CD4-positive, alpha-beta T cell treated with Interleukin-4 for 1 hour (primary cell): ENCODE measurements at places on chromosomes 6 and 20.

DNA sequence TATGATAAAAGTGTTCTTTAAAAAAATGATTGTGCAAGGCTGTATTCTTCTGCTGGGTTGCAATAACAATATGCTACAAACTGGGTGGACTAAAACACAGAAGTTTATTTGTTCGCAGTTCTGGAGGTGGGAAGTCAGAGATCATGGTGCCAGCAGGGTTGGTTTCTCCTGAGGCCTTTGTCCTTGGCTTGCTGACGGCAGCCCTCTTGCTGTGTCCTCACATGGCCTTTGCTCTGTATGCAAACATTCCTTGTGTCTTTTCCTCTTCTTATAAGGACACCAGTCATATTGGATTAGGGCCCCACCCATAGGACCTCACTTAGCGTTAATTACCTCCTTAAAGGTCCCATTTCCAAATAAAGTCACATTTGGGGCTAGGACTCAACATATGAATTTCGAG lies 220.4 kb downstream of the SAMD5 start:
- no peak for DNase-seq

DNA sequence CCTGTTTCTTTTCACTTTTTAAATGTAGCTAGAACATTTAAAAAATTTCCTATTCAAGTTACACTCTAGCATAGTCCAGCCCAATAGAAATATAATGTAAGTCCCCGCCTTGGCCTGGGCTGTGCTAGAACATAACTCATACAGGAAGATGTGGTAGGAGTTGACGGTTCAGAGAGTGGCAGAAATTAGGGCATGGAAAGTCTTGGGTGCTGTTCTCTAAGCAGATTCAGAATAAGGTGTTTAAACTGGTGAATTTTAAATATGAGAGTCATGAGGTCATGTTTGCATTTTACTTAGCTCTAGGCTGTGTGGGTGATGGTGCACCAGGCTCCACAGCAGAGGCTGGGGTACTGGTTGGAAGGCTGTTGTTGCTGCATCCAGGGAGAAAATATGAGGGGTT lies 256.5 kb downstream of the FARS2 start:
- peak; percentile 44 for DNase-seq

DNA sequence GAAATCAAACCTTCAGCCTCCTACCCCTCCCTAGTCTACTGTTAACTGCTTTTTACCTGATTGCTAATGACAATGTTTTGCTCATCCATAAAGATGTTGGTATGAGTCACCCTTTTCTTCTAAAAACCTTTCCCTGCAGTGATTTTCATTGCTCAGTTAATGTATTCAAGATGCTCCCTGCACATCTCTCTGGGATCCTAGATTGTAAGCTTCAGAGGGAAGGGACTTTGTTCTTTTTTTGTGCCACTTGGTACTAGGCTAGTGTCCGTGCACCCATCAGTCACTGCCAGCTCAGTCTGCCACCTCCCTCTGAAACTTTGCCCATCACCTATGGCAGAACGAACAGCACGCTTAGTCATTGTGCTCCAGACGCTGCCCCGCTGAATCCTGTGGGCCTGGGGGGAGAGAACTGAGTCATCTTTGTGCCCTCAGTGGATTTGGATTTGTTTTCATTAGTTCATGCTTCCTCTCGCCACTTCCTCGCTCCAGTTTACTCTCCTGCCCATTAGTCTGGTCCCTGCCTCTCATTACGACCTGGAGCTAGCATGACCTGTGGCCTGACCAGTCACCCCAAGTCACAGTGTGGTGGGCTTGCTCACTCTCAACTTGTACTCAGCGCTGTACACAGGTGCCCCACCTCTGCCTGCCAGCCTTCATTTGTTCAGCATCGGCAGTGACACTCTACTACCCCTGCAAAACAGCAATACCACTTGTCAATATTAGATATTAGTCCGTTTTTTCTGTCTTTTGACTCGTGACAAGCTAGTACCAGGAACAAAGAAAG lies 78.0 kb upstream of the TMEM181 start:
- no peak for DNase-seq

DNA sequence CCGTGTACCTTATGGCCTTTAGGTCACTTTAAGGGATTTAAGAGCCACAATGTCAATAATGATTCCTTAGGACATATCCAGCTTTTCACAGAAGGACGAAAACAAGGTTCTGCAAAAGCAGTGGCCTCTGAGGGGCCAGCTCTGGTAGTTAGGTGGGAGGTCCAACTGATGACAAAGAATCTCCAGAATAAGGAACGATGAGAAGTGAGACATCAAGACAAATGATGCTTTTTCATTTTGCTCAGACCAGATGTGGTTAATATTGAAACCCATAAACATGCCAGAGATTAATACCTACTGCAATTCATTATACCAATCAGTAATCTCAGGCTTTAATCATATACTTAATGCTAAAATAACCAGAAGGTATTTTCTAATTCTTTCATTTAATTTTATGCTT lies 1.9 kb downstream of the C6orf58 start:
- no peak for DNase-seq

- no peak for DNase-seq
Observed at GRCh38 chr20:10713161-10713560, 39.4 kb upstream of the JAG1 start.

GRCh38 chr6:35492258-35492973 lies 4.5 kb downstream of the TEAD3 start:
- no peak for DNase-seq

DNA sequence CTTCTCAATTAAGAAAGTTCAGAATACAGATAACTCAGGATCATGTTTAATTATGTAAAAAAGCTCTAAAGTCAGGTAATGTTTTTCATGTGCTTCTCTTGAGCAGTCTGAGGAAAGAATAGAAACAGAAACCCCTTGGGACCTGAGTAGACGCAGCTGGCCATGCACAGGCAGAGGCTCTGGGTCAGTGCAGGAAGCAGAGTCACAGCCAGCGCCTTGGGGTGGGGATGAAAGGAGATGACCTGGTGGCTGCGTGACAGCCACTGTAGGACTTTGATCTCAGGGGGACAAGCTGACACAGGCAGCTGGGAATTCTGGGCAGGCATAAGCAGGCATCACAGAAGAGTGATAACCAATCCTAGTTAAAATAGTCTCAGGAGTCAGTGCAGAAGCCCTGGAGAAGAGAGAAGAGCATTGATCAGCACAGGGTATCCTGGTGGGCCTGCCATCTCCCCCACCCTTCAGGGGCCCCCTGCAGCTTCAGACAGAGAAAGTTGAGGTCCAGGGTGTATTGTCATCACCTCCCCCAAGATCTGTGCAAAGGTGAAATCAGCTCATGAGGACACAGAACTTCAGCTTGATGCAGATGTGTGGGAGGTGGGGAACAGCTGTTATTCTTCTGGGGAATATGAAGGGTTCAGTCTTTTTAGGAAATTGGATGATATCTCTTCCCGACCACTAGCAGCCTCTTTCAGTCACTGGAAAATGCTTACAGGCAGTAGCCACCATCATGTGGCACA lies 6.4 kb downstream of the HLA-DQB1 start:
- no peak for DNase-seq

GRCh38 chr6:89452281-89452680 lies 19.3 kb downstream of the ANKRD6 start:
- DNase-seq, result no peak

DNA sequence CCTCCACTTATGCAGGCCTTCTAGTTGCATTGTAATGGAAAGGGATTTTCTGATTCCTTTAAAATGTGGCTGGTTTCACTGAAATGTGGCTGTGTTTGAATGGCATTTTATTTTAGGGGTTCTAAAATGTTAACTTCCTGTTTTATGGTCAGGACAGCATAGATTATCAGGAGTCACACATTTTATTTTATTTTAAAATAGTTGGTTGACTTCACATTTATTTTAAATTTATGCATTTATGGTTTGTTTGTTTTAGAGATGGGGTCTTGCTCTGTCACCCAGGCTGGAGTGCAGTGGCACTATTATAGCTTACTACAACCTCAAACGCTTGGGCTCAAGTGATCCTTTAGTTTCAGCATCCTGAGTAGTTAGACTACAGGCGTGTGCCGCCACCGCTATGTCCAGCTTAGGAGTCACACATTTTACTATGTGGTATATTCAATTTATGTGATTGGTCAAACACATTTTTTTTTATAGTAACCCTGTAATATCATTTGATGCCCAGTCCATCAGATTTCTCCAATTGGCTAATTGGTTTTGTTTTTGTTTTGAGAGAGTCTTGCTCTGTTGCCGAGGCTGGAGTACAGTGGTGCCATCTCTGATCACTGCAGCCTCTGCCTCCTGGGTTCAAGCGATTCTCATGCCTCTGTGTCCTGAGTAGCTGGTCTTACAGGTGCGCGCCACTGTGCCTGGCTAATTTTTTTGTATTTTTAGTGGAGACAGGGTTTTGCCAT lies 2.3 kb downstream of the DTD1 start:
- peak; percentile 9 for DNase-seq

DNA sequence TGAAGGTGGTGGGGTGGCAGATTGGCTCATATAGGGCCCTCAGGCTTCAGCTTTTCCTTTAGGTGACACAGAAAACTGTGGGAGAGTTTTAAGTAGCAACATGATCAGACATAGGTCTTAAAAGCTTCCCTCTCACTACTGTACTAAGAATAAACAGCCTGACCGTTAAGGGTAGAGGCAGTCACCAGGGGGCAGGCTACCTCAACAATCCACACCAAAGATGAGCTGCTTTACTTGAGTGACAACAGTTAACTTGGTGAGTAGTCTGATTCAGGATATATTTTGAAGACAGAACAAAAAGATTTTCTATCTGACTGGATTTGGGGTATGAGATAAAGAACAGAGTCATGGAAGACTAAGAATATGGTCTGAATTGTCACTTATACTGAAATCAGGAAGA lies 193.1 kb upstream of the SHLD1 start:
- DNase-seq, result peak; percentile 62
